ENCODE measurements at places on chromosomes 1 and 21.
A peak's percentile ranks its signal among the peaks of the same experiment; 100 is the strongest.

- DNase-seq: no peak
These were observed 125.2 kb upstream of the DSCAM start for GRCh38 chr21:40972151-40972550.

- DNase-seq: peak; percentile 72
These were observed 1.7 kb downstream of the BEST4 start for GRCh38 chr1:44786138-44786840.

DNA sequence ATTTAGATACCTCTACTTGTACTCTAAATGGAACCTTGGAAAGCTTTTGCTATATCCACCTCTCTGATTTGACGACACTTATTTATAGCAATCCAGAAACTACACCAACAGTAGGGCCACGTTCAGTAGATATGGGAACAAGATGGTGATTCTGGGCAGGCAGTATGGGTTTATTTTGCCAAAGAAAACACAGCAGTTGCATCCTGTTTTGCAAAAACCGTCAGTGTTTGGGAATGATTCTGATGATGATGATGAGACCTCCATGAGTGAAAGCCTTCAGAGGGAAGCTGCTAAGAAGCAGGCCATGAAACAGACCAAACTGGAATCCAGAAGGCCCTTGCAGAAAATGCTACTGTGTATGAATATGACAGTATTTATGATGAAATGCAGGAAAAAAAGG is 41.5 kb upstream of the NEXN start:
- DNase-seq: no peak

- no peak for DNase-seq
These were observed 250.6 kb upstream of the ZP4 start for GRCh38 chr1:238141353-238141752.

- no peak for DNase-seq
These were observed 143.2 kb downstream of the KCTD3 start for GRCh38 chr1:215710036-215710898.

DNA sequence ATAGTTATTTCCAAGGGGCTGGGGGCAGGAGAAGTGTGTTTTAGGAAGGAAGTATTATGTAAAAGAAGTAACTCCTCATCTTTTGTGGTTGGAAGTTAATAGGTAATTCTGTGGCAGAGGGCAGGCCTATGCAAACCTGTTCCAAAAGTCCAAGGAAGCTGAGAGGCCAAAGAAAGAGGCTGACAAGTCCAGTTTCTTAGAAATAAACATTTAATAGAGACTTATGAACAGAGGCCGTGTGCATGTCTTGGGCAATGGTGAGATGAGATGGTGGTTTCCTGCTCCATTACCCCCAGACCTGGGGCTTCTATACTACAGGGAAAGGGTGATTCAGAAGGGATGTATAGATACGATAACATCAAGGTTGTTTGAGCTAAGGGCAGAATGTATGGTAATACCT is 7.6 kb upstream of the CA14 start:
- no peak for DNase-seq

- no peak for DNase-seq
These were observed 25.2 kb downstream of the SPOCD1 start for GRCh38 chr1:31790641-31791091.

DNA sequence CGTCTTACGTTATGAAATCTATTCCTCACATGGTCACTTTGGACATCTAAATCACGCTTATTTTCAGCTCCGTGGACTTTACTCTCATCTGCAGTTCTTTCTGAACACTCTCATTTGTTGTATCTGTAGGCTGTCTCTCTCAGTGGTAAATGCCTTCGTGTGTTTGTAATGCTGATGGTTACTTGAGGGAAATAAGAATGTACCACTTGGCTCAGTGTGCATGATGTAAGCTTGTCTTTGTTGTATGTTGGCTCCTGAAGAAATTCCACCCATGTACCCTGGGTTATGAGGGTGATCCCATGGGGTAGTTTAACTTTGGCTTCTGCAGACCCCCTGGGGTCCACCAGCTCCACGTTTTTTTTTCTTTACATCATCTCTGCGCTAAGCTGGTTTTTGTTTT is 378.4 kb downstream of the SETD4 start:
- no peak for DNase-seq

DNA sequence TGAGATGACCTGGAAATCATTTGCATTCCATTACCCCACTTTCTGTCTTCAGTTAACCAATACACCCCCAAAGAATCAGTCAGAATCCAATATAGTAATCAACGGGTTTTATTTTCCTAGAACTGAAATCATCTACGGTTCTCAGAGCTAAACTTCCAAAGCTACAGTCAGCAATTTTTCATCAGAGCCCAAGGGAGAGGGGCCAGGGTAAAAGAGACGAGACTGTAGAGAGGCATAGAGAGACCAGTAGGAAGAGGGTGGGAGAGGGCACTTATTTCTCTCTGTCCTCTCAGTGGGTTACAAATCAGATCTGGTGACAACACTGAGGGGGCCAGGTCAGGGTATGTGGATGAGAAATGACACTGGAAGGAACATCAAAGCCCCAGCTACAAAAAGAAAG is 1.1 kb upstream of the MRPL24 start:
- no peak for DNase-seq

DNA sequence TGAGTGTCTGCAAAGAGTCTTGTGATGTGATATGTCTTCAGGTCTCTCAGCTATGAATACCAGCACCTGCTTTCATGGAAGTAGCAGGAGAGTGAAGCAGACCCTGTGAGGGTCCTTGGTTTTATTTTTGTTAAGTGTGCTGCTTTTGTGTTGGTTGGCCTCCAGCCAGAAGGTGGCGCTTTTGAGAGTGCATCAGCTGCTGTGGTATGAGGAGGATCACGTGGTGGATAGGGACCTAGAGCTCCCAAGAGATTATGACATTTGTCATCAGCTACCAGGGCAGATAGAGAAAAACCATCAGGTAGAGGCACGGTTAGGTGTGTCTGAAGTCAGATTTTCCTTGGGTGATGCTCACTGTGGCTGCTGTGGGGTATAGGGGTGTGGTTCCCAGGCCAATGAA is 1232.1 kb downstream of the MRPL39 start:
- DNase-seq: no peak

DNA sequence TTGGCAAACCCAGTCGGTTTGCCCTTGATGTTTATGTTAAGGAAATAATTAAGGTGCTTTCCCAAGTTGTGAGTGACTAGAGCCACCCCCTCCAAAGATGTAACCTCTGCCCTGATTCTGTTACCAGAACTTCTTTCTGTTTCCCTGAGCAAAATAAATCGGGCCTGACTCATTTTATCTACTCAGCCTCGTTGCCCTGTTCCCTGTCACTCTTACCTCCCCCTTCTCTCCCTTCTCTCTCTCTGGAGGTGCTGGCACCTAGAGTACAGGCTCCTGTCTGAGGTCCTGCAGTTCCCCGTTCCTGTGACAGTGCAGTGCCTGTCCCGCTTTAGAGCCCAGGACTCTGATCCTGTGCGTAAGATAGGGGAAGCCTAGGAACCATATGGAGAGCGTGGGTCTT is 35.4 kb downstream of the CXADR start:
- DNase-seq: no peak

GRCh38 chr1:85938829-85939228 is 217.7 kb downstream of the COL24A1 start:
- no peak for DNase-seq

GRCh38 chr1:44532567-44532944 is 127.5 kb downstream of the RNF220 start:
- DNase-seq: no peak

- DNase-seq: no peak
These were observed 337.5 kb downstream of the LRRIQ3 start for GRCh38 chr1:73860421-73860950.
